Tibial nerve (tissue), 4 donors: ENCODE measurements at places on chromosomes 6 and 20. TPM values are rescaled to one million over a fixed set of nuclear protein-coding genes. Genes with fewer than 3 reads are reported as not detected.

ROS1 gene
- not detected for total RNA-seq

FRK gene
- 1.0 TPM for total RNA-seq

VNN1 gene
- total RNA-seq, result 0.84 TPM

OXT gene
- total RNA-seq, result not detected

SERAC1 gene
- 4.7 TPM for total RNA-seq

PGC gene
- total RNA-seq, result not detected

CSTF1 gene
- 22.5 TPM for total RNA-seq

CST2 gene
- total RNA-seq, result not detected

CCN5 gene
- total RNA-seq, result 400 TPM

GNMT gene
- 2.1 TPM for total RNA-seq

RGL2 gene
- 49.8 TPM for total RNA-seq

TM9SF4 gene
- 40.5 TPM for total RNA-seq

CTCFL gene
- not detected for total RNA-seq

SALL4 gene
- total RNA-seq, result 1.2 TPM
